ENCODE measurements at places on chromosomes 12 and 14.

DNA sequence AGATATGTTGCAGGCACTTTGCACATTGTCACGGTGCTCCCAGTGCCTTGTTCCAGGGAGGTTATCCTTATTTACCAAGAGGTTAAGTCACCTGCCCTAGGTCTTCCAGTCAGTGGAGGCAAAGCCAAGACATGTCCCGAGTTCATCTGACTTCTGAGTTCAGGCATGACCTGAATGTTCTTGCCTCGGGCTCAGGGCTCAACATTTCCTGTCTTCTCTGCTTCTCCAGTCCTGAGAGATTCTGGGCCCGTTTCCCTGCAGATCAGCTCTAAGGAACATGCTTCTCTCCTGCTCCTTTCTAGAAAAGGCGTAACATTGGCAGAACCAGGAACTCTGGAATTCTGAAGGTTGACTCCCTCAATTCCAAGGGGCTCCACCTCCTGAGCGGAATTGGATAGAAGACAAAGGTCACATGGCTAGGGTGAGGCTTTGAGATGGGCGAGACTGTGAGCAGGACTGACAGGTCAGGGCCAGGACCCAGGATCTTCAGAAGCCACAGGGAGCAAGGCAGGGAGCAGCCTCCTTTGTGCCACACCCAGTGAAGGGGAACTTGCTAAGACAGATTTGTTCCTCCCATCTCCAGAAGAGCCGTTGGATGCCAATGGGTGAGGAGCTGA, 19.9 kb downstream of the BDKRB2 start:
- no peak for DNase-seq

DNA sequence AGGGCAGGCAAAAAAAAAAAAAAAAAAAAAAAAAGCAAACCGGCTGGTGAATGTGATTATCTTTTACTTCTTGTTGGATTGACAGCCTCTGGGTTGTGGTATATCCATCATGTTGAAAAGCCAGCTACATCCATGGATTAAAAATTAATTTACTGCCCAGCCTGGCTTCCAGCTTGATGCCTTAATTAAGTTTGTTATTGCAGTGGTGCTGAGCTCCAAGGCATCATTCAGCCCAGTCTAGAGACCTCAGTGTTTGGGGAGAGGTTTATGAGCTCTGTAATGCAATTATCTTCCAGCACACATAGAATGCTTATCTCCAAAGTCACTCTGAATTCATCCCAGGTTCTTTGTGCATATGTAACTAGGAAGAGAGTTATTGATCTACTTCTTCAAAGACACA, 114.8 kb downstream of the RIMBP2 start:
- DNase-seq: no peak

DNA sequence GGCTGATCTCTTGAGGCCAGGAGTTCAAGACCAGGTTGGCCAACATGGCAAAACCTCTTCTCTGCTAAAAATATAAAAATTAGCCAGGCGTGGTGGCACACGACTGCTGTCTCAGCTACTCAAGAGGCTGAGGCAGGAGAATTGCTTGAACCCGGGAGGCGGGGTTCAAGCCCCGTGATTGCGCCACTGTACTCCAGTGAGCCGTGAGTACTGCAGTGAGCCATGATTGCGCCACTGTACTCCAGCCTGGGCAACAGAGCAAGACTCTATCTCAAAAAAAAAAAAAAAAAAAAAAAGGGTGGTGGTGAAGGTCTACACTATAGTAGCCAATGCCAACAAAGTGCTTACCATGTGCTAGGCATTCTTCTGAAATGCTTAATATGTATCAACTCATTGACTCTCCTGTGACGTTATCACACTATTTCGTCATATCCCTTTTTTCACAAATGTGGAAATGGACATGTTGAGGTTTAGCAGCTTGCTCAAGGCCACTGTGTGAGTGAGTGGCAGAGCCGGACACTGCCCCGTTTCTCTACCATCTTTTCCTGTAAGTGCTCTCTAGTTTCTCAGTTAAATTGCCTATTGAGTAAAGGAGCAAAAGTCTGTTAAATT, 59.6 kb downstream of the GNS start:
- DNase-seq: no peak

GRCh38 chr14:80491131-80491530, 279.8 kb upstream of the DIO2 start:
- DNase-seq: peak; percentile 46

GRCh38 chr12:93127107-93127560, 198.0 kb upstream of the EEA1 start:
- no peak for DNase-seq

GRCh38 chr14:100892496-100893227, 10.9 kb downstream of the RTL1 start:
- no peak for DNase-seq

All from smooth muscle cell of the brain vasculature (primary cell).